MCF 10A (cell line): ENCODE measurements at places on chromosomes 4 and X. TPM values are rescaled to one million over a fixed set of nuclear protein-coding genes. Genes with fewer than 3 reads are reported as not detected.

- H3K36me3 ChIP-seq = no peaks in the 10 kb centered on the region
- H3K27me3 ChIP-seq = no peaks in the 10 kb centered on the region
- no peak overlapping the region for H3K4me3 ChIP-seq
- H3K27ac ChIP-seq = peak overlapping the region; percentile 57
- peaks cover 23% of the 10 kb centered on the region for H3K4me1 ChIP-seq
Observed at GRCh38 chr4:119209077-119209476, 3.4 kb upstream of the USP53 start.

DNA sequence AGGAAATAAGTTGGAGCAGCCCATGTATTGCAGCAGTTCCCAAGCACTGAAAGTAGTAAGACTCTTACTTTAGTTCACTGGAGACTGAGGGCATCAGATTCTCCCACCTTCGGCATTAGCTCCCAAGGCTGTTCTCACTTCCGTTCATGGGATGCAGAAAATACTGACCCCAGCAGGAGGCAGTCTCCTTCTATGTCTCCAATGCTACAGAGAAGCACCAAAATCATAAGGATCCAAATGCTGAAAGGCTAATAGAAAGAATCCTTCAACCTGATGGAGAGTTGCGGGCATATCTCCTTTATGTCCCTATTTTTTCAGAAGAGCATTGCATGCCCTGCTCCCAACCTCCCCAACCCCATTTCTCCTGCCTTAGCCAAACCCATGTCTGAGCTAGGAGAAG lies 32.4 kb downstream of the ADH7 start:
- H3K27ac ChIP-seq = peak overlapping the region; percentile 76
- H3K4me1 ChIP-seq = peaks cover 16% of the 10 kb centered on the region
- no peak overlapping the region for H3K4me3 ChIP-seq
- no peaks in the 10 kb centered on the region for H3K27me3 ChIP-seq

DNA sequence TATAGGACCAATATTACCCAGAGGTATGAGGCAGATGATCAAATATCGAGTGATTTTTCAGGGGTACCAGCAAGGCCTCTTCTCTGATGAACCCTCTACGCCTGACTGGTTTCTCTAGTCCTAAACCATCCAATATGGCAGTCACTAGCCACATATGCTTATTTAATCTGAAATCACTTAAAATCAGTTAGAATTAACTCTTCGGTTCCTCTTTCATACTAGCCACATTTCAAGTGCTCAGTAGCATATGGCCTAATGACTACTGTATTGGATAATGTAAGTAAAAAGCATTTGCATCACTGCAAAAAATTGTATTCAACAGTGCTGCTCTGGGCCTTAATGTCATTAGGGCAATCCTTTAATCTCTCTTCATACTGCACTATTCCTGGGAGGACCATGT lies 4.4 kb upstream of the APBB2 start:
- peaks cover 7% of the 10 kb centered on the region for H3K36me3 ChIP-seq
- no peaks in the 10 kb centered on the region for H3K27me3 ChIP-seq
- no peak for DNase-seq
- H3K4me1 ChIP-seq = peaks cover 6% of the 10 kb centered on the region
- no peak overlapping the region for H3K4me3 ChIP-seq
- H3K27ac ChIP-seq = no peak overlapping the region

- peak within 1 kb of the TSS; percentile 88 for H3K27ac ChIP-seq
- DNase-seq = peak; percentile 57
- peak within 1 kb of the TSS; percentile 79 for H3K4me3 ChIP-seq
- no peaks in the 10 kb centered on the region for H3K36me3 ChIP-seq
- H3K4me1 ChIP-seq = no peaks in the 10 kb centered on the region
Observed at GRCh38 chrX:18983666-18984380, at the start of gene PHKA2. Gene PHKA2 (minus strand): TSS chrX:18984114. CDS start chrX:18983932, 182 bp downstream.

DNA sequence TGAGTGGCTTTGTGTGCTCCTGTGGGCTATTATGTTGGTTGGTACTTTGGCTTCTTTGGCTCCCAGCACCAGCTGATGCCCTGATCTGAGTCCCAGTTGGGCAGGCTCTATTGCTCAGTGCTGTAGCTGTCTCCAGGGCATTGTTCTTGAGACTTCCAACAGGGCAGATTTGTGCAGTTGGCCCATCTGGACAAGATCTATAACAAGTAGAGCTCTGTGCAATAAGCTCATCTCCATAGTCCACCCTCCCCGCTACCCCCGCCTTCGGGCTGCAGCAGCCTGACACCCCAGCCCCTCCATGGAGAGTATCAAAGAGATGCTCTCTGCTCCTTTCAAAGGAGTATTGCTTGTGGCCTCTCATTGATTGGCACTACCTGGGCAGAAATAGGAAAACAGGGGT lies 5.8 kb upstream of the TMEM31 start:
- H3K27ac ChIP-seq = no peak overlapping the region
- H3K4me1 ChIP-seq = no peaks in the 10 kb centered on the region

Gene PNMA6A
- total RNA-seq = not detected in 2 replicates

- H3K4me1 ChIP-seq = peaks cover 5% of the 10 kb centered on the region
- no peak overlapping the region for H3K27ac ChIP-seq
- no peak for DNase-seq
Observed at GRCh38 chrX:40085714-40086113, 12.0 kb downstream of the BCOR start.

DNA sequence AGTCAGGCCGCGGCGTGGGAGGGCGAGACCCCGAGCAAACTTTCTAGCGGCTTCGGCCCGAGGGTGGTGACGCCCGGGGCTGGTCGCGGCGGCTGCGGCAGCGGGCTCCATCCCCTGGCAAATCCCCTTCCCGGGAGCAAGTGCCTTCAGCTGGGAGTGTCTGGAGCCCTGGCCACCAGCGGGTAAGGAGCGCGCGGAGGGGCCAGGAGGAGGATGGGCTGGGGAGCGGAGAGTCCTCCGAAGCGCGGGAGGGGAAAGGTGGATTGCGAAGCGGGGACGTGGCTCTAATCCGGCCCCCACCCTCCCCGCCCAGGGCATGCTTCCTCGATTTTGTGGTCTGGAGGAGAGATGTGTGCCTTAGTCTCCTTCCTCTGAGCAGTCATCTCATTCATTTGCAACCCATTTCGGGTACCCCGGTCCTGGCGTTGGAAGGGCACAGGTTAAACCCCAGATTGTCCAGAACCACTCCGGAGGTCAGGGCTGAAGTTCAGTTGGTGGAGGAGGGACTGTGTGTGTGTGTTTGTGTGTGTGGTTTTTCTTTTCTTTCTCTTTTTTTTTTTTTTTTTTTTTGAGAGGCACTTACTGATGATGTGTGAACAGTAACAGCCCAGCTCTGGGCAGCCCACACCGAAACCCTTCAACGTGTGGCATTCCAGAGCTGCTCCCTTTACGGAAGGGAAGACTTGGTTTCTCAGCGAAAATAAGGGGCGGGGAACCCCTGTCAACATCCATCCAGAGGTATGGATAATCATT lies 516 bp downstream of the SGMS2 start:
- peak overlapping the region; percentile 94 for H3K4me3 ChIP-seq
- H3K4me1 ChIP-seq = peaks cover 28% of the 10 kb centered on the region
- no peaks in the 10 kb centered on the region for H3K36me3 ChIP-seq
- no peaks in the 10 kb centered on the region for H3K27me3 ChIP-seq
- DNase-seq = peak; percentile 70
- H3K27ac ChIP-seq = peak overlapping the region; percentile 100

Gene DHX15
- 114 and 125 TPM in 2 replicates for total RNA-seq

DNA sequence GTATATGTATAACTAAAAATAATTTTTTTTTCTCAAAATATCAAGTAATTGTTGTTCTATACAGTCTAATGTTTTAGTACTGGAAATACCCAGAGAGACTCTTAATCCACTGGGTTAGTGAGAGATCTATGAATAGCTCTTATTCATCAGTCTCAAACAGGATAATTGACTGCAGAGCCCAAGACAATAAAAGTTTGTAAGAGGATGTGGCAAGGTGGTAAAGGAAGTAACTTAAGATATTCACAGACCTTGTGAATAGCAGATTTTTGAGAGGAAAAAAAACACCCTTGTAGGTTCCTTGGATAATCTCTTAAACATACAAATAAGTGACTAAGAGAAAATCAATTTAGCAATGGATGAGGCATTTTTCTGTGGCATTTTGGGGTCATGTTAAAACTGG lies 210.9 kb upstream of the FAM241A start:
- DNase-seq = no peak
- no peaks in the 10 kb centered on the region for H3K4me1 ChIP-seq
- no peaks in the 10 kb centered on the region for H3K36me3 ChIP-seq
- H3K27ac ChIP-seq = no peak overlapping the region
- peaks cover 79% of the 10 kb centered on the region for H3K27me3 ChIP-seq

GRCh38 chr4:23924556-23924955 lies 34.7 kb upstream of the PPARGC1A start:
- H3K4me3 ChIP-seq = no peak overlapping the region
- H3K27me3 ChIP-seq = no peaks in the 10 kb centered on the region
- H3K4me1 ChIP-seq = peaks cover 14% of the 10 kb centered on the region
- H3K36me3 ChIP-seq = no peaks in the 10 kb centered on the region

GRCh38 chr4:112521123-112522023 lies 5.4 kb upstream of the NEUROG2 start:
- no peak overlapping the region for H3K4me3 ChIP-seq
- DNase-seq = no peak
- no peaks in the 10 kb centered on the region for H3K36me3 ChIP-seq
- H3K4me1 ChIP-seq = peaks cover 16% of the 10 kb centered on the region

DNA sequence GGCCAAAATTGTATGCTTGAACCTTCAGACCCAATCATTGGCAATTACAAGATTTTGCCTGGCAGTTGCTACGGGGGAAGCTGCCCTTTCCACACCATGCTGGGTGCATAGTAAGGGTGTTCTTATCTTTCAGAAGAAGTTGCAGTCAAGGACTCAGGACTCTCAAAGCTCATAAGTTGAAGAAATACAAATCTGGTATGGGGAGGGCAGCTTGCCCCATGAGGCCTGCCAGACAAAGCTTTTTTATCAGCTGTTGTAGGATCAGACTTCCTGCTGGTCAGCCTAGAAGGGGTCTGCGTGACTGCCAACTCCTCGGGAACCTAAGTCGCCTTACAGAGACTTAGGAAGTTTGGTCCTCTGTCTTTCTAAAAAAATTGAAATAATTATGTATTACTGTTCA lies 174.9 kb upstream of the TECRL start:
- no peak overlapping the region for H3K4me3 ChIP-seq
- H3K4me1 ChIP-seq = peaks cover 9% of the 10 kb centered on the region
- no peak overlapping the region for H3K27ac ChIP-seq
- DNase-seq = no peak
- H3K36me3 ChIP-seq = no peaks in the 10 kb centered on the region

DNA sequence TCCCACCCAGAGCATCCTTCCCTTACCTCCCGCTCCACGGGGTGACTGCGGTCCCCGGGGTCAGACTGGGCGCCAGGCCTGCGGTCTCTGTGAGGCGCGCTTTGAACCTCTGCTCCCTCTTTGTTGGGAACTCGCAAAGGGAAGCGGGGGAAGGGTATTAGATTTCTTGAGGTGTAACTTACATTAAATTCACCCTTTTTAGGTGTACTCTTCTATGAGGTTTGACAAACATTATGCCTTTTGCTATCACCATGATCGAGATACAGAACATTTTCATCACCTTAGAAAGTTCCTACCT lies 569 bp downstream of the DCK start:
- peak overlapping the region; percentile 85 for H3K4me3 ChIP-seq
- no peaks in the 10 kb centered on the region for H3K27me3 ChIP-seq
- H3K4me1 ChIP-seq = peaks cover 26% of the 10 kb centered on the region
- no peak for DNase-seq
